AG09319 (cell line): ENCODE measurements at places on chromosomes 7 and 10.

- DNase-seq: no peak
Observed at GRCh38 chr10:132858121-132859081, 72.5 kb upstream of the NKX6-2 start.

DNA sequence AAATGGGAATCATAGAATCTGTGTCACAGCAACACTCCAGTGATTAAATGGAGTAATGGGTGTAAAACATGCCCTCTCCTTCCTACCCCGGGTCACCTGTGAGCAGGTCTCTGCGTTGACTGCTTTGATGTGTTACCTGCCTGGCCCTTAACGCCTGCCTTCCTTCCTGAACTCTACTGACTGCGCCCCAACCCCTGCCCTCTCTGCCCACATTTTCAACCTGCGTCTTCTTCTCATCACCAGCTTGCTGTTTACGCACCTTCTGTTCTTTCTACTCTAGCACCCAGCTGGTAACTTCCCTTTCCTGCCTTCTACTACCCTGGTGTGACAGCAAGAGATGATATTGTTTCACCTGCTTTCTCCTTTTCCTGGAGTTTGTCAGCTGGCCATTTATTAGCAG, 303.0 kb upstream of the LRGUK start:
- DNase-seq: no peak

- no peak for DNase-seq
Observed at GRCh38 chr7:105230486-105230885, 158.2 kb downstream of the SRPK2 start.

- no peak for DNase-seq
Observed at GRCh38 chr10:21510241-21511094, 15.0 kb downstream of the SKIDA1 start.

DNA sequence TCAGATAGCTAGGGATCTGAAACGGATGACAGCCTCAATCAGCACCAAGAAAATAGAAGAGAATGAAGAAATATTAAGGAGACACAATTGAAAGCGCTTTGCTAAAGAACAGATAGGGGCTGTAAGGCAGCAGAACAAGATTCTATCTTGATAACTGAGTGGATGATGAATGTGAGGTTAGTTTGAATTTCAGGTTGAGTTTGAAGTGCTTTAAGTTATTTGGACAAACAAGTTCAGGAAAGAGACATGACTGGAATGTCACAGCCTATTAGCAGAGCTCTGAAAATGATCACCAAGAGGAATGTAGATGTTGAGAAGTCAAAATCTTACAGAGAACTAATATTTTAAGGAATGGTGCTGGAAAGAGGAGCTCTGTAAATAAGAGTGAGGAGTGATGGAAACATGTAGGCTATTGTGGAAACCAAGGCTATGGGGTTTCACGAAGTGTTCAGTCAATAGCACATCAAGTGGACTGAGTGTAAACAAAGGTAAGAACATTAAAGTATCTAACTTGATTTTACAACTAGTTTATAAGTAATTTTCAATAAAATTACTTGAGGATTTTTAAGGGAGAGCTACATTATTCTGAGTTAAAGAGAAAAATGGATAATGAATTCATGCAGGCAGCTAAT, 61.6 kb downstream of the MEST start:
- DNase-seq: no peak

DNA sequence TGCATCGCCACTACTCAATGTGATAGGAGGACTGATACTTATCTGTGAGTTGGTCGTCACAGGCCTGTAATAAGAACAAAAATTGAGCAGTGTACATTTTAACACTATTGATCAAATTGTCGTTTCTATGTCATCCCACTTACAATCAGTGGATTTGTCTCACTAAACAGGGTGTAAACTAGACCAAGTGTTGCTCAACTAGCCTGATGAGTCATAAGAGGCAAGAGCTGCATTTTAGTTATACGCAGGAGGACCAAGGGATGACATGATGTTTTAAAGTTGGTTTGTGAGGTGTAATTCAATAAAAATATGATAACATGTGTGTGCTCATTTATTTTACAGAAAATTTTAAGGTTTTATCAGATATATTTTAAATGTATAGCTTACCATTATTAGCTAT, 1239.2 kb downstream of the REEP3 start:
- no peak for DNase-seq

- DNase-seq: no peak
Observed at GRCh38 chr10:44804661-44805060, 106.5 kb upstream of the TMEM72 start.

DNA sequence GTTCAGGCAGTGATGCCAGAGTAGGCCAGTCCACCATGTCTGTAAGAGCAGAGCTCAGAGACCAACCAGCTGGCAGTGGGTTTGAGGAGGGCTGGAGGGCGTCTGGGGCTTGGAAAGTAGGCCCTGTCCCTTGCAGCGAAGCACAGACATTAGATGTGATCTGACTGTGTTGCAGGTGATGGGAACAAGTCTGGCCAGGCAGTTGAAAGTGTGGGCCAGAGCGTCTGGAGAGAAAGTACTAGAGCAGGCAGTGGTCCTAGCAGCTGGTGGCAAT, 53.3 kb downstream of the CHN2 start:
- DNase-seq: no peak

DNA sequence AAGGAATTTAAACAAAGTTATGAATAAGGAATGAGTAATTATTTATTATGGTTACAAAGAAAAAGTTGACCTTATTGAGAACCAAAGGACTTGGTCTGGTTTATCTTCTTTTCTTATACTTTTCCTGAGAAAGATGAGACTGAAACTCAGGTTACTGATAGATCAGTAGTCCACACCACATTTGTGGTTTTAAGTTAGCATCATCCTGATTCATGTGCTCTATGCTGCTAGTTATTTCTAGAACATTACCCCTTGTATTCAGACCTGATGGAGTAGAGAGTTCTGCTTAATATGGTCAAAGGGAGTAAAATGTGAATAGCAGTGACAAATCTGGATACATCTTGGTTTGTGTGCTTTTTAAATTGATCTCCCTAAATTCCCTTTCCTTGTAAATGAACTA, 63.8 kb downstream of the FOXP2 start:
- no peak for DNase-seq

GRCh38 chr7:78111386-78111785, 312.8 kb downstream of the PHTF2 start:
- no peak for DNase-seq

GRCh38 chr10:29471544-29471859, 163.3 kb downstream of the SVIL start:
- DNase-seq: peak; percentile 15

DNA sequence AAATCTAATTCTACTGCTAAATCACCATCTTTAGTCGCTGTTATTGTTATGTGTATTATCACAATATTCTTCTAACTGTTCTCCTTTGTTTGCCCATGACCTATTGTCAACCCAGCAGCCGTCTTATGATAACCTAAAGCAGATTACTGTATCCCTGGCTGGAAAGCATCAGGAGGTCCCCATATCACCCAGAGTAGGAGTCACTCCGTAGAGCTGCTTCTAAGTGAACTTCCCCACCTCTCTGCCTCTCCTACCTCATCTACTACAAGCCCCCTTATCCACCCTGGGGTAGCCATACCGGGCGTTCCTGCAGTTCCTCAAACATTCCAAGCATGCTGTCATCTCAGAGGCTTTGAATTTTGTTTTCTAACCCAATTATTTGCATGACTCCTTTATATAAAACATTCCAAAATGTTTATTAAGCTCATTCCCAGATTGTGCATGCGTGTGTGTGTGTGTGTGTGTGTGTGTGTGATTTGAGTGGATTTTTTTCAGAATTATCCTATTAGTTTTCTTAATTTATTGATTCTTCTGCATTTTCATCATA, 39.7 kb downstream of the POU6F2 start:
- no peak for DNase-seq

GRCh38 chr7:70334871-70335270, 736.6 kb downstream of the AUTS2 start:
- no peak for DNase-seq

GRCh38 chr7:115070311-115070710, 148.4 kb downstream of the MDFIC start:
- no peak for DNase-seq

DNA sequence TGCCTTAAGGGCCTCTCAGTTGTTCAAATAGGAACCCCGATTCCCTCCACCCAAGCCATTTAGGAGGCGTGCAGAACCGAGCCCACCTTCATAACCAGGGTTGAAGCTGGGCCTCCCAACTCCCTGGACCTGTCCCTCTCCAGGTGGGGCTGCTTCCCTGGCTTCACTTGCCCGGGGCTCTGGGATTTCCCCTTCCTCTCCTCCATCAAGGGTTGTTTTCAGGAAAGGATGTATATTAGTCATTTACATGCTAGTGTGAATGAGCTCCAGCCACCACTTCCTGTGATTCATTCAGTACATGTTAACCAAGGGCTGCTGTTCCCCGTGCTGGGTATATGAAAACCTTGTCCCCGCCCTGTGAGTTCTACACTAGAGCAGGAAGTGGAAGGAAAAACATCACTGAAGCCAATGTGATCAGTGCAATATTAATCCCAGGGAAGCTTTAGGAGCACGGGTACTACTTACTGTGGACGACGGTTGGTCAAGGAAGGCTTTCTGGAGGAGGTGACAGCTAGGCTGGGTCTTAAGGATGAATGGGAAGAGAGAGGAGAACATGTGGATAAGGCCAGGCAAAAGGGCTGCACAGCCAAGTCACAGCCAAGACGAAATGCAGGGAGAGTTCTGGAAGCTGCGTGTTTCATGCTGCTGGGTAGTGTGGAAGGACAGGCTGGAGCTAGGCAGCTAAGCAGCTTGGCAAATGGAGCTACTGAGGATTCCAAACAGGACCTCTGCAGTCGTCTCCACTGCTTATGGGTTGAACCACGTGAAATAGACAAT, 150.1 kb upstream of the SHH start:
- no peak for DNase-seq

DNA sequence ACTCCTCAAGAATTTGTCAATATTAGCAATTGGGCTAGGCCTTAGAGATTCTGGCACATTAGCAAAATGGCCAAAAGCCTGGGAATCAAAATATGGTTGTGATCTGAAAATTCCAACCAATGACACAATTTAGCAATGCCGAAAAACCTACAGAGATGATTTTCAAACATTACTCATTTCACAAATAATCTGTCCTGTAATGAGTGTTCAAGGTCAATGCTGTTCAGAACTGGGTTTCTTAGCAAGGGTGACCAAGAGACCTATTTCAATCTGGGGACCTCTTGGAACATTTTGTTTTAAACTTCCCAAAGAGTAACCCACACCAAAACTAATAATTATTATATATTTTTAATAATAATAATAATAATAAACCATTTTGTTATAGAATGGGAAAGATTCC, 24.1 kb downstream of the ELMO1 start:
- DNase-seq: no peak

DNA sequence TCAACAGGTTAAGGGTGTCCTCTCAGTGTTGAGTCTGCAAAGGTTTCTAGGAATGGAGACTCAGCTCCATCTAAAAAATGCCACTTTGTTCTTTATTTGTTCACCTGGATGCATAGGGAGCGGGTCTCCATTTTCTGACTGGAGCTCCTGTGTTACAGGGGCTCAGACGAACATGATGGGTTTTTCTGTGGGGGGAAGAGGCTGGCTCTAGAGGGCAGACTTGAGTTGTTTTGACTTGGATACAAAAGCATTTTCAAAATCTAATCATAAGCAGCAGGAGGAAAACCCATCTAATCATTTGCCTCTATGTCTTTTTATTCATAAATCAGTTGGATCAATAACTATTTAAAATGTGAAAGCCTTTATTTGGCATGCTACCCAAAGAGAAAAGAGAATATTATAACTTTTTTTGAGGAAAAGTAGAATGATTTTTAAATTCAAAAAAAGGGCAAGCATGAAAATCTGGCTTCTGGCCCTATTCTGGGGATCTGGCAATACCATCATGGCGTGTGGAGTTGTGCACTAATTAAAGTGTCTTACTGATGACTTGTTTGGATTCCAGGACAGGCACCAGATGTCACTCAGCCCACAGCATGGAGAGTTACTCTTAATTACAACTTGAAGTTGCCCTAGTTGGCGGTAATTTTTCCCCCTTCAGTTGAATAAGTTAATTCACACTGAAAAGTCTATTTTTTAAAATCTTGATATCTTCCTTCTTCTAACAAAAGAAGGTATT, 594.9 kb downstream of the REEP3 start:
- DNase-seq: no peak

DNA sequence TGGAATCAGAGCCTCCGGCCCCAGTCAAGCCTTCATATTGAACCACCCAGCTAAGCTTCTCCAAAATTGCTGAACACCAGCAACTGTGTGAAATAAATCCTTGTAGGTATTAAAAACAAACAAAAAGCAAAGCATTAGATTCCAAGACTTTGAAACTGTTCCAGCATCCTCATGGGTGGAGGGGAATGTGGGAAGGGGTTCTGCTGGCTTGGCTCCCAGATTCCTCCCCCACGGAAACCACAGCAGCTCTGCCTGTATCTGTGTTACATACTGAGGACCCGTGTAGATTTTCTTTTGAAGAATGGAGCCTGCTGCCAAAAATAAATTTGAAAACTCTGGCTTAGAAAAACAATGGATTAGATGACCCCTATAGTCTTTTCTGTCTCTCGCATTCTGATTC, 20.0 kb downstream of the AKR1B1 start:
- no peak for DNase-seq

DNA sequence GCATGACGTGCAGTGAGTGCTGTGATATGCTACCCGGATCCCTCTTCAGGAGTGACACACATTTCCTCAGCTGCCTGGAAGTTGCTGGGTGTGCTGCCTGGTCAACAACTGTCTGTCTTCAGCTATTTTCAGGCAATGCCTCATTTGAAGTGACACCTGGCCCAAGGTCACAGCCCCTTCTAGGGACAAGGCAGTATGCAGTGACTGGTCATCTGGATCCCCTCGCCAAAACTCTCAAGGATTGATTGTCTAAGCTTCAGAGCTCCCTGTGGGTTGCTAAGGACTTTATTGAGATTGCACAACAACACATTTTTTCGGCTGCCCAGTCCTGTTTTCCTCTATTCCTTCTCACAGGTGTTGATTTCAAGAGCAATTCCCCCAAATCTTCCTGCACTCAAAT, 108.8 kb downstream of the GNAI1 start:
- no peak for DNase-seq

- no peak for DNase-seq
Observed at GRCh38 chr10:42962902-42963231, 114.0 kb upstream of the RET start.

DNA sequence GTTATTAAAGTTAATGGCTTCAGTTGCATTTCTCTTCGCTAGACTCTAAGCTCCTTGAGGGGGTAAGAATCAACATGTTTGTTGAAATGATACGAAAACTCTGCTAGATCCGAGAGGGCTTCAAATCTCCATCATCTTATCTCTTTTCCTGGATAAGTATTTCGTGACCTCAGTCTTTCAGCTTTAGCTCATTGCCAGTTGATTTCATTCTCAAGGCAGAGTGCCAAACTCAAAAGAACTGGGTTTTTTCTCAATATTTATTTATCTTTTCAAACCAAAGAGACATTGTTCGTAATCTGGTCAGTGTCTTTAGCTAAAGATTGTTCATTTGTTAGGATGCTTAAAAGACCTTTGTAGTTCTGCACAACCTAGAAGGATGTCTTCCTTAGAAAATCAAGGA, 108.9 kb downstream of the ARID5B start:
- DNase-seq: no peak

- no peak for DNase-seq
Observed at GRCh38 chr10:47277352-47278151, 22.4 kb upstream of the GDF10 start.

GRCh38 chr7:42278344-42278743, 41.3 kb upstream of the GLI3 start:
- DNase-seq: no peak
